ENCODE measurements at places on chromosomes 16 and 17. TPM values are rescaled to one million over a fixed set of nuclear protein-coding genes. Genes with fewer than 3 reads are reported as not detected.

The CX3CL1 gene
- total RNA-seq = not detected

The TPSG1 gene
- total RNA-seq = not detected

DNA sequence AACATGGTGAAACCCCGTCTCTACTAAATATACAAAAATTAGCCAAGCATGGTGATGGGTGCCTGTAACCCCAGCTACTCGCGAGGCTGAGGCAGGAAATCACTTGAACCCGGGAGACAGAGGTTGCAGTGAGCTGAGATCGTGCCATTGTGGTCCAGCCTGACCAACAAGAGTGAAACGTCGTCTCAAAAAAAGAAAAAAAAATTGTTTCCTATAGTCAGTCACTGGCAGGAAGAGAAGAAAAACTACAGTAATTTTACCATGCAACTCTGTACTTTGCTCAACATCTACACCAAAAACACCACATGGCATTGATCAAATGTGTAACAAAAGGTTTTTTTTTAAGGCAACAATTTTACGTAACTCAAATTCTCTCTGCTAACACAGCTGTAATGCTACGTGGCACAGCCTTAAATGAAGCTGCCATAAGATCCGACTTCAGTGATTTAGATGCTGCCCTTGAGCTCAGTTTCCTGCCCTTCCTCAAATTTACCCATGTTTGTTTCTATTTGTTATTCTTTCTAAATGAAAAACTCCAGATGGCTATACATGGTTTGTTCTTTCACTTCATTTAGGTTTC, 40.2 kb downstream of the CNOT1 start:
- H3K4me3 ChIP-seq = no peak overlapping the region
- H3K27ac ChIP-seq = no peak overlapping the region
- H3K27me3 ChIP-seq = no peaks in the 10 kb centered on the region
- peaks cover 11% of the 10 kb centered on the region for H3K4me1 ChIP-seq

- H3K36me3 ChIP-seq = peaks cover 4% of the 10 kb centered on the region
- no peaks in the 10 kb centered on the region for H3K4me1 ChIP-seq
- no peaks in the 10 kb centered on the region for H3K27me3 ChIP-seq
These were observed 89.8 kb downstream of the CYB561 start for GRCh38 chr17:63356337-63356757.

GRCh38 chr17:31404028-31404949, 12.8 kb downstream of the RAB11FIP4 start:
- no peaks in the 10 kb centered on the region for H3K4me1 ChIP-seq
- no peak overlapping the region for H3K27ac ChIP-seq
- H3K36me3 ChIP-seq = no peaks in the 10 kb centered on the region
- no peak overlapping the region for H3K4me3 ChIP-seq

The CNGB1 gene
- total RNA-seq = not detected

DNA sequence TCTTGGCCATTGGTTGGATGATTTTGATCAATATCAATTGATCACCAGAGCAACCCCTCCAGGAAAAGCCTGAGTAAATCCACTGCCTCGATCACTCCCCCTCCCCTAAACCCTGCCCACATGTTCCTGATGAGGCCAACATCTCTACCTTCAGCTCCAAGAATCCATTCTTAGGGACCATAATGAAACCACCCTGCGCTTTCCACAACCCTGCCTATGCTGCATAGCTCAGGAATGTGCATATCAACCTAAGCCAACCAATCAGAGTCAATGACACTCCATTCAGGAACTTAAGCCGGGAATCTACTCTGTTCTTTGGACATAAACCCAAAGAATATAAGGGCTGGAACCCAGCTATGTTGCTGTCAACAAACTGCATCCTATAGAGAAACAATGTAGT, 86.3 kb downstream of the MYH11 start:
- no peak overlapping the region for H3K4me3 ChIP-seq
- no peak overlapping the region for H3K27ac ChIP-seq
- H3K27me3 ChIP-seq = no peaks in the 10 kb centered on the region
- DNase-seq = no peak
- H3K4me1 ChIP-seq = no peaks in the 10 kb centered on the region

DNA sequence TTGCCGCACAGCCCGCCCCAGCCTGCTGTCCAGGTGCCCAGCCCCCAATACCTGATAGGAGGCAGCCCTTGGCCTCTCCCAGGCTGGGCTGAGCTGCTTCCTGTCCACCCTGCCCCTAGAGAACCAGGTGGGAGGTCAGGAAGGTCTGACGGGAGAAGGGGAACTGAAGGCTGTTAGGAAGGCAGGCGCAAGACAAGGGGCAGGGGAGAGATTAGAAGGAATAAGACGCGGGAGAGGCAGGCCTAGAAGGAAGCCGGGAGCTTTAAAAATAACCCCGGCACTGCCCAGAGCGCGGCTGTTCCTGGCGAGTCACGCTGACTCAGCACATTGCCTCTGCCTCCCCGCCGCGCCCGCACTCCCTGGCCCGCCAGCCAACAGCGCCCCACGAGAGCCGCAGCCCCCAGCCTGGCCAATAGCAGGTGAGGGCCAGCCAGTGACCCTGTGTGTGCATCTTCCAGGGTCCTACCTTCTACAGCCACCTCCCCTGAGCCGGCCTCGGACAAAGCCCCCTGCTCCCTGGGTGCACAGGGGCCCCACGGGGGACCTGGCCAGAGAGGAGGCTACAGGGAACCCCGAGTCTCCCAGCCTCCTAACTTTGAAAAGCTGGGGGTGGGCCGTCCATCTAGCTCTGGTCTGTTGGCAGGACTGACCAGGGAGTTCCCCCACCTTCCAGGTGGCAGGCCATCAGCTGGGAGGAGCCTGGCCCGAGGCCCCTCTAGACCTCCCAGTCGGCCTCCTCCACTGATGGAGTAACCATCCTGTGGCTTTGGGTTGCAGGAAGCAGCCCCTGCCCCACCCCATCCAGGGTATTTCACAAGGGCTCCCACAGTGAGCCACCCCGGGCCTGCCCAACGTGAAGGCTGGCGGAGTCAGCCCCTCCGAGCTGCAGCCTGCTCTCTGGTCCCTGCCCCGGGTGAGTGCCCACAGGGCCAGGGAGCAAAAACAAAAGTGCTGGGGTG, 4.0 kb downstream of the MAFG start:
- peaks cover 2% of the 10 kb centered on the region for H3K36me3 ChIP-seq
- no peak overlapping the region for H3K4me3 ChIP-seq
- no peaks in the 10 kb centered on the region for H3K27me3 ChIP-seq
- peaks cover 26% of the 10 kb centered on the region for H3K4me1 ChIP-seq

The AOC3 gene
- total RNA-seq = 2.6 TPM

DNA sequence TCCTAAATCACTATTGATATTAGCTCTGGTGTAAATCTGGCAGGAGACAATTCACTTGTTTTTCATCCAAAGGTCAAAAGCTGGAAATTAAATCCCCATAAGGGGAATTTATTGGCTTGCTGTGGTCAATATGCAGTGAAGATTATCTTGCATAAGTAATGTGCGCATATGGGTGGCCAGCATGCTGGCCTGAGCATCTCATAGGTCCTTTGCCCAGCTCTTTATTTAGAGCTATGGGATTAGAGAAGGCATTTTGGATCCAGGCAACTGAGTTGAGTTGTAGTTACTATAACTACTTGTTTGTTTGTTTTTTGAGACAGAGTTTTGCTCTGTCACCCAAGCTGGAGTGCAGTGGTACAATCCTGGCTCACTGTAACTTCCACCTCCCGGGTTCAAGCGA, 110.7 kb downstream of the AATF start:
- H3K27ac ChIP-seq = no peak overlapping the region
- no peaks in the 10 kb centered on the region for H3K27me3 ChIP-seq
- peaks cover 10% of the 10 kb centered on the region for H3K36me3 ChIP-seq
- H3K4me1 ChIP-seq = no peaks in the 10 kb centered on the region
- DNase-seq = no peak
- H3K4me3 ChIP-seq = no peak overlapping the region

- H3K4me1 ChIP-seq = no peaks in the 10 kb centered on the region
- no peaks in the 10 kb centered on the region for H3K27me3 ChIP-seq
- H3K4me3 ChIP-seq = no peak overlapping the region
- no peaks in the 10 kb centered on the region for H3K36me3 ChIP-seq
- DNase-seq = no peak
These were observed 82.8 kb downstream of the TNFRSF13B start for GRCh38 chr17:16889088-16889465.

GRCh38 chr16:88872650-88873331, 6.3 kb upstream of the PABPN1L start:
- H3K36me3 ChIP-seq = no peaks in the 10 kb centered on the region
- H3K4me3 ChIP-seq = no peak overlapping the region
- H3K4me1 ChIP-seq = peaks cover 9% of the 10 kb centered on the region

The HASPIN gene
- 20.5 TPM for total RNA-seq

- no peaks in the 10 kb centered on the region for H3K27me3 ChIP-seq
- peaks cover 8% of the 10 kb centered on the region for H3K36me3 ChIP-seq
- peak overlapping the region; percentile 89 for H3K27ac ChIP-seq
- peaks cover 37% of the 10 kb centered on the region for H3K4me1 ChIP-seq
- peak; percentile 40 for DNase-seq
These were observed 339 bp downstream of the N4BP1 start for GRCh38 chr16:48609652-48610029.

GRCh38 chr16:57807968-57808528, 5.8 kb upstream of the KIFC3 start:
- H3K4me3 ChIP-seq = no peak overlapping the region
- no peak overlapping the region for H3K27ac ChIP-seq
- peaks cover 21% of the 10 kb centered on the region for H3K4me1 ChIP-seq
- H3K36me3 ChIP-seq = no peaks in the 10 kb centered on the region

DNA sequence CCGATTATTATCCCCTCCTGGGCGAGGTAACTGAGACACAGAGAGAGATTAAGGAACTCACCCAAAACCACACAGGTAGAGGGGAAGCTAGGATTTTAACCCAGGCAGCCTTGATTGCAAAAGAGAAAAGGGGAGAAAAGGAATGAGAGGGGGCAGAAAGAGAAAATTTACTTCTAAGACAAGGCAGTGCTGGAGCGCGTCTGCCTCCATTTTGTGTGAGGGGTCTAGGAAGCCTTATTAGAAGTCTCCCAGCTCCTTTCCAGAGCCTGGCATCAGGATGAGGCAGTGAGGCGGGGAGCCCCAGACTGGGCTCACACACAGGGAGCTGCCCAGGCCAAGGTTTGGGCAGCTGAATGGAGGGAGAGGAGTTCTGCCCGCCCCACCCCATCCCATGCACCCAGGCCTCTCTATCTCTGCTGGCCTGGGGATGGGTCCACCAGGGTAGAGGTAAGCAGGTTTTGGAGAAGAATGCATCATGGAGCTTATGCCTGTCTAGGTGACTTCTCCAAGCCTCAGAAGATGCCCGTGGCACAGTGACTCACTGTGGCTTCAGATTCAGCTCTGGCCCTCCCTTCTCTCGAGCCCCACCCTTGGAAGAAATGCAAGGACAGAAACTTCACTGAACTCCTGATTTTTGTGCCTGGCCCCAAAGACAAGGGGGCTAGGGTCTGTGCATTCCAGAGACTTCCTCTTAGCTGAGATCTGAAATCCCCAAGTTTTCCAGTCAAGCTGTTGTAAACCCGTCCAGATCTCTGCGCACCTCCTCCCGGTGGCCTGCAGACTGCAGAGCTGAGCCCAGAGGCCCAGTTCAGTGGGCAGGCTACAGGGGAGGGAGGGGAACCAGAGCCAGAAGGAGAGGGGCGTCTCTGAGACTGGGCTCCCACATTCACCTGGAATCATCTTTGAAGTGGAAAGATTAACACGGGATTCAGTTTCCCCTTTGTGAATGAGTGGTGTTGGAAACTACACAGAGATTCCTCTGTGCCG, 95.1 kb upstream of the CDH5 start:
- peaks cover 6% of the 10 kb centered on the region for H3K4me1 ChIP-seq
- no peak for DNase-seq
- peaks cover 22% of the 10 kb centered on the region for H3K27me3 ChIP-seq
- H3K27ac ChIP-seq = no peak overlapping the region
- no peaks in the 10 kb centered on the region for H3K36me3 ChIP-seq

The PRSS53 gene
- 5.2 TPM for total RNA-seq

The TBC1D16 gene
- total RNA-seq = 19.0 TPM

Data from activated naive CD4-positive, alpha-beta T cell treated with anti-CD3 and anti-CD28 coated beads for 36 hours (primary cell).